Amniotic stem cell (primary cell): ENCODE measurements at places on chromosomes 1 and 21.
A peak's percentile ranks its signal among the peaks of the same experiment; 100 is the strongest.

DNA sequence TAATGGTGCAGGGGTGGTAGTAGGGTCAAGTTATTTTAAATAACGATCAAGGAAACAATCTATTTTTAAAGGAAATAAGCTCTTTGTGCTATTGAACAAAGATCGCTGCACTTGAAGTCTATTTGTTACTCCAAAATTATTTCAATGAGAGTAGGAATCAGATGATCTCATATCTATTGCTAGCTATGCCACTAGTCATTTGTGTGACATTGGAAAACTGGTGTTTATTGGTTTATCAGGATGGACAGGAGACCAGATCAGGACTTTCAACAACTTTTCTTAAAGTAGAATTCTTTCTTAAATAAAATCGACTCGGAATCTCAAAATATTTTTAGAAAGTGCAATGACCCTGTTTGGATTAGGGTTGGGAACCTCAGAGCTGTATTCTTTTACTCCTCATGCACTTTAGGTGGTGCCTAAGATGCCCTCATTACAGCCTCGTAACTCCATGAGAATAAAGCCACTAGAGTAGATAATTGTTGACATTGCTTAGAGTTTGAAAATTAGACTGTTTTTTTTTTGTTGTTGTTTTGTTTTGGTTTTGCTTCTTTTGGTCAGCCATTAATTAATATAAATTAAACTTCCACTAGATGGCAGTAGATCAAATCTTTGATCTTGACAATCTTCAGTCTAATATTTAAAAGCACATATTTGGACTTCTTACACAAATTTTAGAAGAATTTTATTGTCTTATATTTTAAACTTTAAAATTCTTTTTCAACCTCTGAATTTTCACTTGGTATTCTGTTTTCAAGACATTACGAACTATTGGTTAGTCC is 352.4 kb downstream of the USP25 start:
- DNase-seq: no peak

- no peak for DNase-seq
Measured at GRCh38 chr1:108561689-108562326, 1.9 kb downstream of the EEIG2 start.

DNA sequence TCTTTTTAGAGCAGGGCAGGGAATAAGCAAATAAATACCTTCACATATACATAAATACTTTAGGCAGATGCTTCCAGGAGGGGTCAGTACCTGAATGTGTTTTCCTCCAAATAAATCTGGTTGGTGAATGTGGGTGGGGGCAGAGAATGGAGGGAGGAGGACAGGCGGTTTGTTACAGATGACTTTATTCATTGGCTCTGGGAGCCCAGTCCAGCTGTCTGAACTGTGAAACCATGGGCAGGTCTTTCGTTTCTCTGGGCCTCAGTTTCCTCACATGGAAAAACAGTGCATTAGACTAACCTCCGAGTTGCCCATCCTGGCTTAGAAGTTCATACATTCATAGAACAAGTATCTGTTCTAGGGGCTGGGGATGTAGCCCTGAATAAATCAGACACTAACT is 124.6 kb downstream of the IER5 start:
- no peak for DNase-seq

DNA sequence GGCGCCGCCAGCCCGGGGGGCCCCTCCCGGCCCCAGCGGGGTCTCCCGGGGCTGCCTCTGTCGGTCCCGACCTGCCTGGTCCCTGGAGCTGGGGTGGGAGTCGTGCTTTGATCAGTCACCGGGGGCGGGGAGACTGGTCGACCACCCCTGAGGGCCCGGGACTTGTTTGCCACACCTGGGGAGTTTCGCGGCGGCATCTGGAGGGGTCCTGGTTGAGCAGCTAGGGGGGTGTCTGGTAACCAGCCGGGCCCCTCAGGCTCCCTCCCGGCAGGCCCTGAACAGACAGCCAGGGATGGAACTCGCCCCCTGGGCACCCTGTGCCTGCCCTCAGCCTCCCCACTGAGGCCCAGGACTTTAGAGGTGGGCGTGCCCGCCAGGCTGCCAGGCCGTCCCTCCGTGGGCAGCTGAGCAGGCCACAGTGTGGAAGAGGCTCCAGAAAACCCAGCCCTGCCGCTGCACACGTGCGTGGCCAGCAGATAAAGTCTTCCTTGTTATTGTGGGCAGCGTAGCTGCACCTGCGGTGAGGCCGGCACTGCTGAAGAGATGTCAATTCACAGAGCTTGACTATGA is 13.3 kb upstream of the SAMD11 start:
- no peak for DNase-seq

- no peak for DNase-seq
Measured at GRCh38 chr1:158008630-158009029, 15.2 kb downstream of the KIRREL1 start.

DNA sequence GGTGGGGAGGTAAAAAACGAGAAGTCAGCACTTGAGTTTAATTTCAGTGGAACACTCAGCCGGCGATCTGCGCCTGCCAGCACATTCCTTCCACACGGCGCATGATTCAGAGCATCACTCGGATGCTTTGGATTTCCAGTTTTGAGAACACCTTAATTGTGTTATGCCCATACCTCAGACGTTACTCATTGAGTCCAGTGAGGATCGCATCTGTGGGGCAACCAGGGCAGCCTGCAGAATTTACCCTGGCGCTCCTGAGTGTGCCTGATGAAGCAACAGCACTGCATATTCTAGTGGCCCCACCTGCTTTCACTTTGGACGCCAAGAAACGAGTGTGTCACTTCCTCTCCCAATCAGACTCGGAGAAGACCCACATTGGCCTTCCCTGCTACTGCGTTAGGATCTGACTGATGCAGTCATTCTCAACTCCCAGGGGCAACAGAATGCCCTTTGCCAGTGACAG is 19.9 kb downstream of the FAM89A start:
- DNase-seq: no peak

DNA sequence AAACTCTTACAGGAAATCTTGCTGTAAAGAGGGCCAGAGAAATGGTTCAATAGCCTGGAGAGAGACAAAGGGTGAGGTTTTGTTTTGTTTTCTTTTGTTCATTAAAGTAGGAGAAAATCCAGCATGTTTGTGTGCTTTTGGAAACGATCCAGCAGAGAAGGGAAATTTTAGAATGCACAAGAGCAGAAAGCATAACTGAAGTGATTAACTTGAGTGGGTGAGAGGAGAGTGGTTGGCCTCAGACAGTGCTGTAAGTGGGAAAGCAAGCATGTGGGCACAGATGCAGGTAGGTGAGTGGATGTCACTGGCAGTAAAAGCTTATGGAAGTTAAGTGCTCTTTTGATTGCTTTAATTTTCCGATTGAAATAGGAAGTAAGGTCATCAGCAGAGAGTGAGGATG is 50.2 kb downstream of the EEIG2 start:
- DNase-seq: no peak

- DNase-seq: no peak
Measured at GRCh38 chr21:42471716-42472330, 24.2 kb downstream of the RSPH1 start.

- DNase-seq: no peak
Measured at GRCh38 chr1:230320804-230321203, 105.3 kb downstream of the PGBD5 start.

- DNase-seq: no peak
Measured at GRCh38 chr1:156625436-156626078, 6.3 kb downstream of the HAPLN2 start.

DNA sequence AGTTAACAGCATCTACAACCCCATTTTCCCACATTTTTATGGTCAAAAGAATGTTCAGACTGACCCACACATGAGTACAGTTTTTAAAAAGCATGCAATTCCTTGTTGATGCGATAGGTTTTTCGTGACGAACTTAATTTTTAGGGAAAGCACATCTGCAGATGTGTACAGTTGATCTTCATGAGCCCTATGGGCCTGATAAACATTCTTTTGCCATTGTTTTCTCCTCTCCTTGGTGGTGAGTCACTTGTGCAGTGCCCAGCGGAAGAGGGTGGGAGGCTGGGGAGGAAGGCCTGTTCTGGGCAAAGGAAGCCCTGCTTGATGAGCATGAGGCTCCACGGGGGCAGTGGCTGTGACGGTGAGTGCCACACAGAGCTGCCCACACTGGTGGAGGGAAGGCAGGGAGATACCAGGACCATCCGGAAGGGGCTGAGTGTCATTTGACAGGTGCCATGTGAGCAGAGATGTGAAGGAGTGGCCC is 5.3 kb downstream of the ARF1 start:
- DNase-seq: no peak

- peak; percentile 88 for DNase-seq
Measured at GRCh38 chr1:97192872-97193572, 471.4 kb downstream of the PTBP2 start.

- DNase-seq: no peak
Measured at GRCh38 chr1:192615055-192615454, 20.9 kb upstream of the RGS13 start.
